ENCODE measurements at places on chromosomes 3 and 15.

DNA sequence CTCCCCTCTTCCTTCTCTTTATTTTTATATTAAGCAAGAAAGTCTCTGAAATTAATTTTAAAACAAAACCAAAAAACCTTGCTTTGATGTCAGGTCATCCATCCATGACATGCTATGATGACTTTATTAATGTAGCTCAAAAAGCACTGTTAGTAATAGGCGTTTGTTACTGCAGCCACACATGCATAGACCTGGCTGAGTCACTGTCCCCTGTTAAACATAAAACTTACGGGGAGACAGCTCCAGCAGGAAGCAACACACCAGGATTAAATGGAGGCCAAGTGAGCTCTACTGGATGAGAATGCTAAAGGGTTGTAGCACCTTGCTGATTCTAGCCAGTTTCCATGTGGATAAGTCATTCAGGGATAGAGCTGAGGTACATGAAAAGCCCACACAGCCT, 661.1 kb downstream of the MAGI1 start:
- no peak for ATAC-seq

GRCh38 chr3:147201086-147201485, 205.3 kb downstream of the ZIC4 start:
- ATAC-seq: no peak

DNA sequence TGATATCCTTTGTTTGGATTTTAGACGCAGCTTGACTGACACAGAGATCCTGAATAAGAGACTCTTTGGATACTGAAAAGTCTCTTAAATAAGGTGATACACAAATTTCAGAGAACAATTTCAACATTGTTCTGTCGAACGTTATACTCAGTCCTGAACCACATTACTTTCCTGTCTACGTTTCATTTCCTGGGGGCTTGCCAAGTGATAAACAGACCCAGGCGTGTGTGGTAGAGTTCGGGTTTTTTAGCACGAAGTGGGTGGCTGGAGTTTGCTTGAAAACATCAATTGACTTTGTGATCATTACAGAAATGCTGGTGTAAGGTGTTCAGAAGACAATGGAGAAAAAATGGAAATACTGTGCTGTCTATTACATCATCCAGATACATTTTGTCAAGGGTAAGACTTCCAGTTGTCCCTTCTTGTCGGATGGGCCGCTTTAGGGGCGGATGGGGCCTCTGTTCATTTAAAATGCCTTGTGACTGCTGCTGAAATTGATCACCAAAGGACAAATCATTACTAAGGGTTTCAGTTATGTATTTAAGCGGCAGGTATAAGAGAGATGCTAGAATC, at the start of gene CD96:
TSS of gene CD96 (plus strand) at position 287 of the 573 bp plus-strand sequence. CDS start at position 339, 52 bp downstream.
- peak; percentile 69 for ATAC-seq

GRCh38 chr3:66401157-66401550, 99.7 kb downstream of the LRIG1 start:
- ATAC-seq: no peak

- ATAC-seq: no peak
Measured at GRCh38 chr3:142273501-142273900, 48.1 kb upstream of the GK5 start.

DNA sequence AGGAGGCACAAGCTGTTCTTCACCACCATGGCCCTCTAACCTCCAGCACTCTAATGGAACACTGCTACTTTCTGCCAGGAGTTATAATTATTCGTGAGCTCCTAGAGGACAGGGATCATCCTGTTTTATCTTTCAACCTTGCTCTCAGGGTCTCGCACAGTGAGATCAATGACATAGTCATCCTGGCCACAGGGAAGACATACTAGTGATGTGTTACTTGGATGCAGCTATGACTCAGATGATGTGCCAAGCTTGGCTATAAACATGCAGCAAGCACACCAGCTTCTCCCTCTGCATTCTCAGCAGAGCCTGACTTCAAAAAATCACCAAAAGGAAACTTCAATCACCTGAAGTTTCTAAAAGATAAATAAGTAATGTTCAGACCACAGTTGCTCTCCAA, 203.8 kb upstream of the HES1 start:
- ATAC-seq: no peak

- ATAC-seq: no peak
Measured at GRCh38 chr3:62982795-62983455, 107.7 kb upstream of the CADPS start.

DNA sequence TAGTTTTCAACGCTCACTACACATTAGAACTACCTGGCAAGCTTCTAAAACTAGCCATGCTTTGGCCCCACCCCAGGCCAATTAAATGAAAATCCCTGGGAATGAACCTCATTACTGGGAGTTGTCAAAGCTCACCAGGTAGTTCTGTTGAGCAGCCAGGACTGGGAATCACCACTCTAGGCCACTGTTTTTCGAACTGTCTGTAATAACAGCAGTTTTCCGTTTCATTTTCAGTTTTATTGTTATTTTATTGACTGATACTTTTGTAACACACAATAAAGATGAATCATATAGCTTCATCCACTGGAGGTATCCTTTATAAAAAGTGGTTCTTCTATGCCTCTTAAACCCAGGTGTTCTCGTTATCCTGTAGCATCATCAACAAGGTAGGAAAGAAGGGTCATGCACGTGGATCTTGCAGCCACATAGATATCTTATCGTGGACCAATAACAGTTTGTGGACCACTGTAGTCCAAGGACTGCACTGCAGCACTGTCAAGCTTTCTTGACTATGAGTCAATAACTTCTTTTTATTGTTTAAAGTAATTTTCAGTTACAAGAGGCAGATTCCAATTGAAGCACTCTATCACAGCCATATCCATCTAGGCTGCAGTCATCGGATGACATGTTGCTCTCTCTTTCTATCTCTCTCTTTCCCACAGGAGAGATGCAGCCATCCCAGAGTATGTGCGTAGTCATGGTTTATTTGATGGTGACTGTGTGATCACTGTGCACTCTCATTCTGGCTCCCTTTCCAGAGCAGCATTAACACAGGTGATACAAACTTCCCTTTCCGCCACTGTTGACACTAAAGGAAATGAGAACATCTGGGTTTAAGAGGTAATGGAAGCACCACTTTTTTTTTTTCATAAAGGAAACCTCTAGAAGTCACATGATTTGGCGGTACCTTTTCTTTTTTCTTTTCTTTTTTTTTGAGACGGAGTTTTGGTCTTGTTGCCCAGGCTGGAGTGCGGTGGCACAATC, 39.0 kb upstream of the BLM start:
- no peak for ATAC-seq

DNA sequence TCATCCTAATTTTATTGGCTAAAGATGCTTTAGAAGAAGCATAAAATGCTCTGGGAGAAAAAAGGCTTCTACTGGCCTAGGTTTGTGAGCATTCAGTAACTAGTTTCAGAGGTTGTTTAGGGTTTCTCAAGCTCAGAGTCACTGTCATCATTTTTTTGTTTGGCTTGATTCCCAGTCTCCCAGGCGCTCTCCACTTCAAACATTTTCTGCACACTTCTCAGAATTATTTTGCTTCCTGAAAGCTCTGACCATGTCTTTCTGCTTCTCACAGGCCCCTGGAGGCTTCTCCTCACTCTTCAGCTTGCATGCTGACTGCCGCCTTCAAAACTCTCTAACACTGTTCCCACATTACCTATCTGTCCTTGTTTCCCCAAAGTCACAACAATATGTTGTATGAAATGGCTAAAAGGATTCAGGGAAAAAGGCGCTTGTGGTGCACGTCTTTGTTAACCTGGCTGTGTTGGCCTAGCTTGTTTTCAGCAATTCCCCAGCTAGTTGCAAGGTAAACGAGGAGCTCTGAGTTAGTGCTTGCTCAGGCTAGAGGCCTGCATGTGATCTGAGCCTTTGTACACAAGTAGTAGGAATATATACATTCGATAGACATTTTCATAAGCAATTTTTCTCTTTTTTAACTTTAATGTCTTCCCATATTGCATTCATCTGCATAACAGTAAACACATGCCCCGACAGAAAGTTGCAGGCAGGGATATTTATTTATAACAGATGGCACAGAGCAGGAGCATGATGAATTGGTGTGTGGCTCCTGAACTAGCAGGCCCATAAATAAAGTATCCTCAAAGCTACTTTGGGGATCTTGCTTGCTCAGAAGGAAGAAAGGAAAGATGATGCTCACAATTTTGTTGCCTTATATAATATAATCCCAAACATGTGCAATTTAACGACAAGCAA, 129.2 kb upstream of the DPH6 start:
- no peak for ATAC-seq

- ATAC-seq: no peak
Measured at GRCh38 chr3:144097163-144097562, 125.5 kb downstream of the DIPK2A start.

DNA sequence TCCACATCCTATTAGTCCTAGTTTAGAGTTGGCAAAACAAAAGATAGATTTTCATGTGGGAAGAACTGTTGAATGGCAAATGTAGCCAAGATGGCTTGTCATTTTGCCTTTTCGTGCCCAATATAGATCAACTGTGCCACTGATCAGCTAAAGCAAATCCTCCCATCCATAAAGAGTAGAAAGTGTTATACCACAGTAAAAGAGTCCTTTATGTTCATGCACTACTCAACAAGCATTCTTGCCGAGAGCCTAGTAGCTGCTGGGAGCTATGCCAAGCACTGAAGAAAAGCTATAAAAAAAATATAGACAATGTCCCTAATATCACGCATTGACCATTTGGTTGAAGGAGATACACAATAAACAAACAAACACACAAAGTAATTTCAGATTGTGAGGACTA, 225.2 kb downstream of the KCNMB2 start:
- ATAC-seq: no peak

GRCh38 chr15:36782681-36783080, 203.3 kb downstream of the CDIN1 start:
- ATAC-seq: no peak

- ATAC-seq: no peak
Measured at GRCh38 chr3:58041182-58041825, 33.1 kb downstream of the FLNB start.

- ATAC-seq: no peak
Measured at GRCh38 chr3:15903759-15904720, 106.3 kb upstream of the ANKRD28 start.

- no peak for ATAC-seq
Measured at GRCh38 chr3:46675843-46676567, 17.5 kb downstream of the ALS2CL start.

GRCh38 chr3:173529062-173529711, 131.6 kb downstream of the NLGN1 start:
- no peak for ATAC-seq

- no peak for ATAC-seq
Measured at GRCh38 chr3:194140520-194141414, 4.8 kb downstream of the HES1 start.

DNA sequence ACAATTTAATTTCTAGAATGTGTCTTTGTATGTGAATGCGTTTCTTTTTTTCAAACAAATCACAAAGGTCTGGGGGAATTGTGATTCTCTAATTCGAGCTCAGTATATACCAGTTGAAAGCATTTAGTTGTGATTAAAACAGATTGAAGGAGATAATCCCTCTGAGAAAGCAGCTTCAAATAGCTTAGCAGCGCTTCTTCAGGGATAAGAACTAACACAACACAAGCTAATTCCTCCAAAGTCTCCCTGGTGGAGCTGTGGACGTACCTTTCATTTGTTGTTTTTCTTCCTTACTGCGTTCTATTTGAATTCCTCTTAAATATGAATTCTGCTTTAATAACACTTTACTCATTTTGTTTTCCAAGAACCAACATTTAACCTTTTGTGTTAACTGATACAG, 286.7 kb downstream of the ROBO2 start:
- no peak for ATAC-seq

DNA sequence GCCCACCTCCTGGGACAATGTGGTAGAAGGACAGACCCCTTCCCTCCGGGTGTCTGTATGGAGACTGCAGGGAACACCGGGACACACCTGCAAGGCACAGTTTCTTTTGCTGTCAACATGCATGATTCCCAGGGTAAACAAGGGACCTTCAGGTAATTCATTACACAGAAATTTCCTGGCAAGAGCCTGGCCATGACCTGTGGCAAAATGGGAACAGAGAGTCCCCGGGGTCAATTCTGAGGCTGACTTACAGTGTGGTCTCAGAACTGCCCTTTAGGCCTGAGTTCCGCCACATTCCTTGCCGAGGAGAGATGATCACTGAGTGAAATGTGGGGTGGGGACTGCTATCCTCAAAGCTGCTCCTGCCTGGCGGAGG, 6.3 kb downstream of the STARD5 start:
- ATAC-seq: no peak

DNA sequence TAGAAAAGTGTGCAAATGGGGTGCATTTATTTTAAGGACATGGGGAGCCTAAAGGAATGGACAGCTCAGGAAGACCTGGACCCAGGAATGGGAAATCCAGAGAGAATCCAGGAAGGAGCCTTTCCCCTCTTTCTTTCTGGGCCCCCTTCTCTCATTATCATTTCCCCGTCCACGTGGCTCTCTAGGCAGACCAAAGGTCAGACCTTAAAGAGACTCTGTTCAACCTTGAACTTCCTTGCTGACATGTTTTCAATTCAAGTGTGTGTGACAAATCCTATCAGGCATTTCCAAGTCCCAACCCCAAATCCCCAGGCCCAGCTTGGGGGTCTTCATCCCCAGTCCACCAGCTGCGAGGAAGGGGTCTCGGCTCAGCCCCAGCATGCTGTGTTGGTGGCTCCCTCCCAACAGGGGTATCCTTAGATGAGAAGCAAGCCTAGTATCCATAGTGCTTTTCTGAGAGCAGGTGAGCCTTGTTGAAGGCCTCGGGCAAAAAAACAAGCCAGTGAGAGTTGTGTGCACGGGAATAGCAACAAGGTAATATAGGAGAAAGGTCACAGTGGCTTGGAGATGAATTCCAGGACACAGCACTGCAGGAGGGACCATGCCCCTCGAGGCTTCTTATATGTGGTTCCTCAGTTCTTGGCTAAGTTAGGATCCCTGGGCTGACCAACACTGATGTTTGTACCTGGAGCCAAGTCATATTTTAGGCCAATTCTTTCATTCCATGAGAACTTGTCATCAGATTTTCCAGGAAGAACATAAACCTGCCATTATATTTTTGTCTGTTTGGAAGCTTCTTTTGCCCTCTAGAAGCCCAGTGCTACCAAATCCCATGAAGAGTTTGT, 130.0 kb downstream of the ASB7 start:
- ATAC-seq: no peak
